ENCODE measurements at places on chromosomes 5 and 9. TPM values are rescaled to one million over a fixed set of nuclear protein-coding genes. Genes with fewer than 3 reads are reported as not detected.

DNA sequence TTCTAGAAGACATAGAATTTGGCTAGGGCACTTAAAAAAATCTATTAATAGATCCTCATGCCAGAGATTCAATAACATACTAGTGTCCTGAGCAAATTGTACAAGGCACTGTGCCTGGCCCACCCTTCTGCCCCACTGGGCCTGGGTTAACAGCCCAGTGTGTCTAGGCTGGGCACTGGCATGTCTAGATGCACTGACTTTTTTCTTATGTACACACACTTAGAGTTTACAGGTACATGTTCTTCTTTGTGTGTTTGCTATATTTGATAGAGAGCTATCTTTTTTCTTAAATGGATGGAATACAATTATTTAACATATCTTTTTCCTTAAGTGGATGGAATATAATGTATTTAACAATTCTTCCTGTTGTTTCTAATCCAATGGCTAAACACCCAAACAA lies 241.5 kb downstream of the AUH start:
- no peak overlapping the region for H3K27ac ChIP-seq
- no peak overlapping the region for H3K4me3 ChIP-seq
- no peaks in the 10 kb centered on the region for H3K4me1 ChIP-seq

- H3K27ac ChIP-seq: peak overlapping the region; percentile 96
- H3K27me3 ChIP-seq: no peaks in the 10 kb centered on the region
- peaks cover 53% of the 10 kb centered on the region for H3K4me1 ChIP-seq
- peak; percentile 82 for DNase-seq
- no peaks in the 10 kb centered on the region for H3K36me3 ChIP-seq
- peak overlapping the region; percentile 41 for H3K4me3 ChIP-seq
Observed at GRCh38 chr9:87581513-87581912, 83.8 kb downstream of the DAPK1 start.

DNA sequence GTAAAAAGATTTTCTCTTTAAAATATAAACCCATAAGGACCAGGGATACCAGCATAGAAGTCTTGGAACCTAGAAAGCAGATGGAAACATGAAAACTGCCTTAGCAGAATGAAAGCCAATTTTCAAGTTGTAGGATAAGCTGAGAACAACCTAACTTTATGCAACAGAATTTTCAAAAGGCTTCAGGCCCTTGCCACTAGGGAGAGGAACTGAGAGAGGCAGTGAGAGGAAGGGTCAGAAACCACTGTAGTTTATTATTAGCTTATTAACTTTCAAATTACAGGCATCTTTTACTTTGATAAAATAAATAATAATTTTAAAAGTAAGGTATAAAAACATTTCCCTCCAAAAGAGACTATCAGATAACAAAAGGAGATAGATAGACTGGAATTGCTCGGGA lies 33.4 kb downstream of the FAM81B start:
- no peaks in the 10 kb centered on the region for H3K36me3 ChIP-seq
- no peaks in the 10 kb centered on the region for H3K27me3 ChIP-seq

- DNase-seq: peak; percentile 89
- H3K4me3 ChIP-seq: no peak overlapping the region
- no peak overlapping the region for H3K27ac ChIP-seq
- H3K4me1 ChIP-seq: peaks cover 21% of the 10 kb centered on the region
- no peaks in the 10 kb centered on the region for H3K36me3 ChIP-seq
Observed at GRCh38 chr5:125326150-125326510, 579.7 kb upstream of the ZNF608 start.

- H3K4me3 ChIP-seq: no peak overlapping the region
- no peaks in the 10 kb centered on the region for H3K36me3 ChIP-seq
- no peak overlapping the region for H3K27ac ChIP-seq
- H3K4me1 ChIP-seq: no peaks in the 10 kb centered on the region
- DNase-seq: no peak
Observed at GRCh38 chr5:41112486-41113455, 41.6 kb upstream of the MROH2B start.

GRCh38 chr9:129501771-129502319 lies 119.1 kb downstream of the C9orf50 start:
- no peak for DNase-seq
- H3K27me3 ChIP-seq: no peaks in the 10 kb centered on the region
- no peak overlapping the region for H3K27ac ChIP-seq
- H3K4me1 ChIP-seq: peaks cover 9% of the 10 kb centered on the region
- H3K36me3 ChIP-seq: no peaks in the 10 kb centered on the region
- no peak overlapping the region for H3K4me3 ChIP-seq

DNA sequence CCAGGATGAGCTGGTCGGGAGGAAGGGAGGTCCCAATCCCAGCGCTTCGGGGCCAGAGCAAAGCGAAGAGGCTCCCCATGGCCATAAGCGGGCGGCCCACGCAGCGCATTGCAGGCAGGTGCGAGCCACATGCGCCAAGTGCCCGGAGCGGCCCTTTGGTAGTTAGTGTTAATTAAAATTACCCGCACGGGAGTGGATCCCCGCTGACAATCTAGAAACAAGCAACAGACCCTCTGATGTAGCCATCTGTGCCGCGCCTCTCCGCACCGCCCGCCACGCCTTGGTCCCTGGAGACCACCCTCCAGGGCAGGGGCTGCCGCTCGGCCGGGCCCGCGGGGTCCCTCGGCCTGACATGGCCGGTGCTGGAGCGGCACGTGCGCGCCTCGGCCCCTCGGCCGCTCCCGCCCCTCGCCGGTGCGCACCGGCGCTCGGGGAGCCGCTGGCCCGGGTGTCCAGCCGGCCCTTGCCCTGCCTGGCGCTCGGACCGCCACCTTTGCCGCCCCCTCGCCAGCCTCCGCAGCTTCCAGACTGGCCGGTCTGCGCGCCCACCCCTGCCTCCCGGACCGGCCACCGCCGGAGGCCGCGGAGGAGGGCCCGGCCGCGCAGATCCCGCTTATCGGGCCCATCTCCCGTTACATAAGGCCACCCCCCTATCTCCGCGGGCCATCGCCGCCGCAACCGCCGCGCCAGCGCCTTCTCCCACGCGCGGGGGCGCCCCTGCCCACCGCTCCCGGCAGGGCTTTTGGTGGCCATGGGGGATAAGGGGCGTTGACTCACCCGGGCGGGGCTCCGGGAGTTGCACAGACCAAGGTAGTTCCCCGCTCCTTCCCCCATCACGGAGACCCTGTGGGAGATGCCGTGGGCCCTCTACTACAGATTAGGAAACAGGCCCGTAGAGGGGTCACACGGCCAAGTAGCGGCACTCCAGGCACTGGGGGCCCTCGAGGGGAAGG lies 1.9 kb upstream of the IL13 start:
- no peaks in the 10 kb centered on the region for H3K4me1 ChIP-seq
- H3K36me3 ChIP-seq: no peaks in the 10 kb centered on the region
- H3K27ac ChIP-seq: no peak overlapping the region

The PCDHGB7 gene
- total RNA-seq: 0.91 TPM

- DNase-seq: no peak
- H3K4me1 ChIP-seq: no peaks in the 10 kb centered on the region
- no peak within 1 kb of the TSS for H3K27ac ChIP-seq
- no peak within 1 kb of the TSS for H3K4me3 ChIP-seq
Observed at GRCh38 chr5:114361724-114362196, at the start of gene KCNN2. Gene KCNN2, plus strand, starts transcription at chr5:114362070. Its CDS starts 70 bp downstream, at chr5:114362140.

GRCh38 chr9:84615544-84615943 lies 54.0 kb upstream of the NTRK2 start:
- no peaks in the 10 kb centered on the region for H3K27me3 ChIP-seq
- no peak for DNase-seq
- H3K4me1 ChIP-seq: no peaks in the 10 kb centered on the region
- H3K27ac ChIP-seq: no peak overlapping the region
- no peaks in the 10 kb centered on the region for H3K36me3 ChIP-seq

GRCh38 chr5:172585114-172585513 lies 55.9 kb upstream of the NEURL1B start:
- no peak for DNase-seq
- H3K36me3 ChIP-seq: no peaks in the 10 kb centered on the region
- no peak overlapping the region for H3K4me3 ChIP-seq
- H3K27me3 ChIP-seq: no peaks in the 10 kb centered on the region
- H3K27ac ChIP-seq: no peak overlapping the region

The C8G gene
- not detected for total RNA-seq

DNA sequence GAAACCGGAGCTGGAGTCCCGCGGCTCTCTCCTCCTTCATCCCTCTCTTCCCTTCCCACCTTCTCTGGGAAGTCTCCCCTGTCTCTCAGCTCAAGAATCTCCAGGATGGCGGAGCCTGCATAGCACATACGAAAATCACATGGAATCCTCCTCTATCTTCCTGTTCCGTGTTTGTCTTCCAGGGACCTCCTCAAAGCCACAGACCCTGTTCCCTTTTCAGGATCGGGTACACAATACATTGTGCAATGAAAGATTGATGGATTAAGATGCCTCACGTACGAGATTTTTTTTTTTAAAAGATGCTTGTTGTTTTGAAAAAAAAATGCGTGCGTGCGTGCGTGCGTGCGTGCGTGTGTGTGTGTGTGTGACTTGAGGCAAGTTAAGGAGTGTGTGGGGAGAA lies 46.6 kb upstream of the OLFM1 start:
- no peak overlapping the region for H3K27ac ChIP-seq
- DNase-seq: no peak
- no peak overlapping the region for H3K4me3 ChIP-seq
- no peaks in the 10 kb centered on the region for H3K4me1 ChIP-seq

DNA sequence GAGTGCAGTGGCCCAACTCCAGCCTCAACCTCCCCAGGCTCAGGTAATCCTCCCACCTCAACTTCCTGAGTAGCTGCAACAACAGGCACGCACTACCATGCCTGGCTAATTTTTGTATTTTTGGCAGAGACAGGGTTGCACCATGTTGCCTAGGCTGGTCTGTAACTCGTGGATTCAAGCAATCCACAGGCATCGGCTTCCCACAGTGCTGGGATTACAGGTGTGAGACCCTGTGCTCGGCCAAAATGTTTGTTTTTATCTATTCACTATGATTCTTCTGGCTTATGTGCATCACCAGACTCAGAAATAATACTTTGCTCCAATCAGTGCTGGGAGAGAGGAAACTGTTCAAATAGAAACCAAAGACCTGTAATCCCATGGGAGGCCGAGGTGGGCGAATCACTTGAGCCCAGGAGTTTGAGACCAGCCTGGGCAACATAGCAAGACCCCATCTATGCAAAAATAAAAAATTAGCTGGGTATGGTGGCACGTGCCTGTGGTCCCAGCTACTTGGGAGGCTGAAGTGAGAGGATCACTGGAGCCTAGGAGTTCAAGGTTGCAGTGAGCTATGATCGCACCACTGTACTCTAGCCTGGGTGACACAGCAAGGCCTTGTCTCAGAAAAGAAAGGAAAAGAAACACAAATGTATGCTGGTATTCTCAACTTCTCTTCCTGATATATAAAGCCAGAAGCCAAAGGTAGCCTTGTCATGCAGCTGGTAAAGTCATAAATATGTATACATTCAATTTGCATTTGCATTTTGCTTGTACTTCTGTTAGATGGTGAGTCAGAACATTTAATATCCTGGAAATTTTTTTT lies 4.5 kb downstream of the PIP5K1B start:
- peaks cover 39% of the 10 kb centered on the region for H3K27me3 ChIP-seq
- H3K4me1 ChIP-seq: no peaks in the 10 kb centered on the region
- H3K36me3 ChIP-seq: no peaks in the 10 kb centered on the region
- no peak for DNase-seq

DNA sequence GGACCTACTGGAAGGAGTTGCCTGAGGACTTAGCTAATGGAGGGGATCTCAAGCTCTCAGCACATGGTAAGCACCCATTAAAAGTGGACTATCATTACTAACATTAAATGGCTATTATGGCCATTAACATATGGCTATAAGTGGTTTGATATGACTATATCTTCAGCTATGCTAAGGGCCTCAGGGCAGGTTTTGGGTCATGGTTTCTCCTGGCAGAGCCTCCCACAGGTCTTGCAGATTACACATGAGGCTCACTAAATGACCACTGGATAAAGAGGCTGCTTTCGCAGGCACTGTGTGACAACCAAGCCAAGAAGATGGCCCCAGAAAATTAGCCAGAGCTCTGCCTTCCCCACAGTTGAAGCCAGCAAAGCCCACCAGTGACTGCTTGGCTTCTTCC lies 15.4 kb downstream of the CCNJL start:
- no peak for DNase-seq
- H3K36me3 ChIP-seq: peaks cover 2% of the 10 kb centered on the region
- no peaks in the 10 kb centered on the region for H3K4me1 ChIP-seq
- H3K4me3 ChIP-seq: no peak overlapping the region

DNA sequence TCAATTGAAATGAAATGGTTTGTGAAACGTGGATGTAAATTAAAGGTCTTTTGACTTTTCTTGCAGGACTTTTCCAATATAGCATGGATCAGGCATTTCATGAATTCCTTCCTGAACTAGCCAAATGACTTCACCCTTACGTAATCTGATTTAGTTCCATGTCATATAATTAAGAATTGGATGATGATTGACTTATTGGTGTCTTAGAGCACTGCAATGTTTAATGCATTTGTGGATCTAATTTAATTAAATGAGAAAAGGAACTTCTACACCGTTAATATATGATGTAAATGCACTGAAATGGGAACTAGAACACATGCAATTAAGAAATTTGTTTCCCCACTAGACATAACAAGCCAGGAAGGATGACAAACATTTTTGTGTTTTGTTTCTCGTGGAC lies 228.8 kb downstream of the FBXL7 start:
- no peaks in the 10 kb centered on the region for H3K4me1 ChIP-seq
- H3K27me3 ChIP-seq: no peaks in the 10 kb centered on the region
- no peak for DNase-seq
- no peak overlapping the region for H3K4me3 ChIP-seq

DNA sequence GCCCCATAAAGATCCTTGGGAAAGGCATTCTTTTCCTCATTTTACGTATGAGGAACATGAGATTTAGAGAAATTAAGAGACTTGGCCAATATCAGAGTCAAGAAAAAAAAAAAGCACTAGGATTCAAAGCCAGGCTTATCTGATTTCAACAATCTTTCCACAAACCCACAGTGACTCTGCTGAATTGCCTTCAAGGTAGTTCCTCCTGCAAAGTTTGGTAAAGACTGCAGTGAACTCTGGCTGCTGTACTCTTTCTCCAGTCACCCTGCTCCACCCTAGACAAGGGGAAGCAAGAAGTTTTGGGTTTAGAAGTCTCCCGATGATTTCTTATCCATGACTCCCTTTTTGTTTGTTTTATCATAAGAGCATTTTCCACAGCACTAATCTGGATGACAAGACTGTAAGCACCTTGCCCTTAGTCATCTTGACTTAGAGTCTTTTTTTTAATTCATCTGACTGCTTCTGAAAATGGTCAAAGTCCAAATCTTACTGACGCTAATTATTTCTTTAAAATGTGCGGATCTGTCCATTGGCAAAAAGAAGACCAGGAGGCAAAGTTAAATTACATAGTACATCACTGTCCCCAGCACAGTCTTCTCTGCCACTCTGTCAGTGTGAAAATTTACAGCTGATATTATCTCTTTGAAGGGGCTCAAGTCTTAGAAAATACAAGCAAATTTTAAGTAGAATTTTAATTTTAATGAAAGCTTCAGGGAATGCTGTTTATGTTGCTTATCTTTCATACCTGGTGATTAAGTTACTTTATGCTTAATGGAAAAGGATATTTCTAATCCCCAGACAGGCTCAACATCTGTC lies 180.1 kb downstream of the TTLL11 start:
- no peaks in the 10 kb centered on the region for H3K27me3 ChIP-seq
- DNase-seq: no peak
- no peaks in the 10 kb centered on the region for H3K36me3 ChIP-seq
- H3K4me3 ChIP-seq: no peak overlapping the region

GRCh38 chr5:124649491-124650146 lies 96.8 kb downstream of the ZNF608 start:
- H3K36me3 ChIP-seq: no peaks in the 10 kb centered on the region
- peak overlapping the region; percentile 86 for H3K27ac ChIP-seq

The PRRT1B gene
- not detected for total RNA-seq

The PRR16 gene
- total RNA-seq: 0.20 TPM

Measured in SJCRH30 (cell line).